ENCODE measurements at places on chromosomes 2 and 18.

GRCh38 chr2:240769096-240769495 is 50.9 kb downstream of the KIF1A start:
- no peak for DNase-seq

GRCh38 chr2:130371723-130372054 is 15.8 kb downstream of the PTPN18 start:
- no peak for DNase-seq

DNA sequence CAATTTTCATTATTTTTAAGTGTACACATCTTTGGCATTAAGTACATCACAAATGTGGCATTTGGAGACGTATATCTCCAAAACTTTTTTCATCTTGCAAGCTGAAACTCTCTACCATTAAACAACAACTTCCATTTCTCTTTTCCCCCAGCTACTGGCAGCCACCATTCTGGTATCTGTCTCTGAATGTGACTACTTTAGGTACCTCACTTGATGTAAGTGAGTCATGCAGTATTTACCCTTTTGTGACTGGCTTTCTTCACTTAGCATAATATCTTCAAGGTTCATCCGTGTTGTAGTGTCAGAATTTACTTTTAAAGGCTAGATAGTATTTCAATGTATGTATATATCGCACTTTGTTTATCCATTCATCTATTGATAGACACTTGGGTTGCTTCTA is 17.0 kb downstream of the BABAM2 start:
- DNase-seq: no peak

- DNase-seq: no peak
Measured at GRCh38 chr2:144730711-144731110, 210.8 kb upstream of the ZEB2 start.

GRCh38 chr2:239380831-239381708 is 19.8 kb downstream of the HDAC4 start:
- DNase-seq: no peak

DNA sequence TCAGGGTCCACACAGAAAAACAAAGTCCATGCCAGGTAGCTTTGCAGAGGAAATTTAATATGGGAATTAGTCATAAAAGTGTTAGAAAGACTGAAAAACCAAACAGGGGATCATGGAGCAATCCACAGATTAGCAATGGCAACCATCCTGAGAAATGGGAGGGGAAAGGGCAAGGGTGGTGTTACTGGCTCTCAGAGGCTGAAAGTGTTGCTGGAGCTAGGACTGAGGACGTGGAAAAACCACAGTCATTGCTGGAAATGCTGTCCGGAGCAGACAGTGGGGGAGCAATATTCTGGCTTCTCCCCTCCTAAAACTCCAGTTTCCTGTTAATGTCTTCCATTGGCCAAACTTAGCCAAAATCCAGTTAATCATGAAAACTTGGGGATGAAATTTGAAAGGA is 172.4 kb downstream of the ZBTB7C start:
- no peak for DNase-seq

DNA sequence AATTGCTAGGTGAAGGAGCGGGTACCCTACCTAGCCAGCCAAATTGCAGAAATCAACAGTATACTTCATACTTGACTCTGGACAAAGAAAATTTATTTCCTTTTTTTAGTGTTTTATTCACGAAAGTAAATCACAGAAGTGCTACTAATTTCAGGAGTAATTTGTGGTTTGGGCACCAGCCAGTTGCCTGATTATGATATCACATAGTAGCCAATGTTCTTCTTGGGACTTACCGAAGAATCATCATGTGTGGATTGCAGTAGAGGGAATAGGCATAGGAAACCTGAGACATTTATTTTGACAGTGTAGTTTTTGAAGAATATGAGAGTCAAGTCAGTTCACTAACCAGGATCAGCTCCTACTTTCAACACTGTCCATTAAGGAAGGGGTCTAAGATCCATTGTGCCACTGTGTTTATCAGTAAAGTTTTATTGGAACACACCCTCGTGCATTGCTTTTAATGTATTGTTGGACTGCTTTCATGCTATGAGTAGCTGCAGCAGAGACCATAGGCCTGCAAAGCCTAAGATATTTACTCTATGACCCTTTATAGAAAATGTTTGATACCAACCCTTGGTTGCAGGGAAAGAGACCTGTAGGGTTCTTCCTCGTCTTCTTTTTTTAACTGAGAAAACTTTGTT is 32.1 kb downstream of the TNFRSF11A start:
- DNase-seq: no peak

DNA sequence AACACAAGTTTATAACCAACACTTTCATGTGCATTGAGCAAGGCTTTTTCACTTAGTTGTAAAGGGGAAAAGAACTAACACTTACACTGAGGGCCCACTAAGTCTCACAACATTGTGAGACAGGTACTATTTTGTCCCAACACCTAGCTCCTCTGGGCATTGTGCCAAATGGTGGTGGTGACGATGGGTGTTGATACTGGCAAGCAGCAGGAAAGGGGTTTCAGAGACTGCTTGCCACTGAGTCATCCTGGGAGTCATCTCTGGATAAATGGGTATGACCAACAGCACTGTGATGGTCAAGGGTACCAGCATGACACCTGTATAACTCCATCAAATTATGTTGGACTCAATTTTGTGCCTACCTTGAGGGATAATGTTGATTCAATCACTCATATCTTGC is 138.8 kb upstream of the ITGA6 start:
- DNase-seq: no peak

GRCh38 chr2:201149064-201149820 is 33.3 kb downstream of the CFLAR start:
- DNase-seq: no peak

- DNase-seq: no peak
Measured at GRCh38 chr2:186130748-186131641, 355.1 kb upstream of the ZC3H15 start.

DNA sequence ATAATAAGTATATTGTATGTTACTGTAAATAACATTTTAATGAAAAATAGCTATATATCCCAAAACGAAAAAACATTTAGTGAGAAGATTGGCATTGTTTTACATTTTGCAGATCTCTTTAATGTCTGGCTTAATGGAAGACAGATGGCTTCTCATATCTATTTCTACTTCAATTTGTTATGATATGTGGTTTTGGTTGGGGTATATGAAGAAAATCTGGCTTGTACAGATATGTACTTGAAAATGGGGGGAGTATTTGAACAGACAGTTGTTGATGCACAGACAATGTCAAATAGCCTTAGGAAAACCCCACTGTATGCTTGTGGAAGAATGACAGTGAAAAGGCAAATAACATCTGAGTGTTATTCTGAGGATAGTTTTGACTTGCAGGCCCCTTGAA is 23.6 kb upstream of the GMCL1 start:
- DNase-seq: no peak

GRCh38 chr2:96273763-96274162 is 7.7 kb downstream of the CIAO1 start:
- no peak for DNase-seq

DNA sequence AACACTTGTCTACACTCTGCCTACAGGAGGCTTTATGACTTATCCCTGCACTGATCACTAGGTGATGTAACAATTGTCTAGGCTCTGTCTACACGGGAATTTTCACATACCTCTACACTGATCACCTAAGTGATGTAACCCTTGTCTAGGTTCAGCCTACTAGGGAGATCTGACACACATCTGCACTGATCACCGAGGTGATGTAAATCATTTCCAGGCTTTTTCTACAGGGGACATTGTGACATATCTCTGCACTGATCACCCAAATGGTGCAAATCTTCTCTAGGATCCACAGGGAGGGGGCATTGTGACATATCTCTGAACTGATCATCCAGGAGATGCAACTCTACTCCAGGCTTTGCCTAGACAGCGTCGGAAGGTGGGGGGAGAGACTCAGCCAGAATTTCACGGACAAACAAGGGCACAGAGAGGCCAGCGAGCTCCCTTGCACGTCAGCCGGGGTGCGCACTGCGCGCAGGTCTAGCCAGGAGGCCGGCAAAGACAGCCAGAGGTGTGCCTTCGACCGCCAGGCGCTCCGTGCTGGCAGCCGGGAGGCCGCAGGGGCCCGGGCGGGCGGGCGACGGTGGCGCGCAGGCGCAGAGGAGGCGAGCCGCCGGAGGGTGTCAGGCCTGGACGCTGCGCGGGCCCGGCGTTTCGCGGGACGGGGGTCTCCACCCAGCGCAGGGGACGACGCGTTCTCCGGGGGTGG is 46.9 kb upstream of the USP14 start:
- peak; percentile 28 for DNase-seq

GRCh38 chr18:71079606-71080005 is 790.8 kb downstream of the SOCS6 start:
- no peak for DNase-seq

GRCh38 chr2:45591073-45591472 is 20.0 kb downstream of the SRBD1 start:
- no peak for DNase-seq

DNA sequence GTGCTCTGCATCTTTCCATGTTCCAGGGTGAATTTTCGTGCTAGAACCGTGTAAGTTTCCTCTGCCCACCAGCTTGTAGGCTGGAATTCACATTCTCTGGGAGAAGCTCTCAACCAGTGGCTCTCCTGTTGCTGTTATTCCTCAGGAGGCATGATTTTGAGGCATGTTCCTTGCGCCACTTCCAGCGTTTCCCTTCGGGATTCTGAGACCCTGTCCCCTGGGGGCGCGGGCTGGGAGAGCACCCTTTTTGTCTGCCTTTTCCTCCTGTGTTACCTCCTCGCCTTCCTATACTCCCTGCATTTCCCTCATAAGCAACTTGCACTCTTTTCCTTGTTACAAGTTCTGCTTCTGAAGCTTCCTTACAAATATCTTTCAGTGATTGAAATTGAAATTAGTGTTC is 156.4 kb downstream of the PTPRM start:
- no peak for DNase-seq

GRCh38 chr2:216775043-216775453 is 79.7 kb upstream of the IGFBP5 start:
- DNase-seq: no peak

DNA sequence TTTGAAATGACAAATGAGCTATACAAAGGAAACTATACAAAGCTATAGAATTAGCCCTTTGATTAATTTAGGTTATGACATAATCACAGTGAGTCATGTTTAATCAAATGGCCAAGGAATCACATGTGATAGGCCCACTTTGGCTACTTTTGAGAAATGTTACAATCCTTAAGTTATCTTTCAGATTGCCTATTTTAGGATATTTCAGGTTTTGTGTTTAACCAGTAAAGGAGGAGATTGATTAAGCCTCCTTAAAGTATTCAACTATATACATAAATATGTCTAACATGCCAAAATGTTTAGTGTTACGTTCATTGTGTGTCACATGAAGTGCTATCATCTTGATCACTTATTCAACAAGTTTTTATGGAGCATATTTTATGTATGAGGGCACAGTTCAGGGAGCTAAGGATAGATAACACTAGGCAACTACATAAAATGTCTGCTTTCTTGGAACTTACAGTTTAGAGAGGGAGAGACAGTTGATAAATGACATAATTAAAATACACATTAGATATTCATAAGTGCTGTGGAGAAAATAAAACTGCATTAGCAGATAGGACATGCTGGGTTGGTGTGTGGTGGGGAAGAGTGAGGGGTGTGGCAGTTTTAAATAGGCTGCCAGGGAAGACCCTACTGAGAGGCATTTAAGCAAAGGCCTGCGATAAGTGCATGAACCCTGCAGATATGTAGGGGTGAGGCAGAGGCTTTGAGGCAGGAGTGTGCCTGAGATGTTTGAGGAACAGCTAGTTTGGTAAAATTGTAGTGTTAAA is 77.2 kb downstream of the LTBP1 start:
- no peak for DNase-seq

DNA sequence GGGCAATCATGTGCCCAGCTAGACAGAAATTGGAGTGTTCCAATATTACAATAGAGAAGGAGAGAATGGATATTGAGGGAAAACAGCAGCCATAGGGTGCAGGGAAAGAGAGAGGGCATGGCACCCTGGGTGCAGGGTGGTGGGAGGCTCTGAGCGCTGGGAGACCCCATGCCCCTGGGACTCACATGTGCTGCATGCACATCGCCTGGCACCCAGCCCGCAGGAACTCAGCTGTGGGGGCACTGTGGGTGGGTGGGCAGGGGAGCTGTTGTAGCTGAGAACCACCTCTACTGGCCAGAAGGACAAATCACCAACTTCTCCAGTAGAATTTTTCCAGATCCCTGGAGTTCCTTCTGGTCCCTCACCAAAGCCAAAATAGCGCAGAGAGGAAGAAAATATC is 7.2 kb upstream of the NEURL3 start:
- no peak for DNase-seq

DNA sequence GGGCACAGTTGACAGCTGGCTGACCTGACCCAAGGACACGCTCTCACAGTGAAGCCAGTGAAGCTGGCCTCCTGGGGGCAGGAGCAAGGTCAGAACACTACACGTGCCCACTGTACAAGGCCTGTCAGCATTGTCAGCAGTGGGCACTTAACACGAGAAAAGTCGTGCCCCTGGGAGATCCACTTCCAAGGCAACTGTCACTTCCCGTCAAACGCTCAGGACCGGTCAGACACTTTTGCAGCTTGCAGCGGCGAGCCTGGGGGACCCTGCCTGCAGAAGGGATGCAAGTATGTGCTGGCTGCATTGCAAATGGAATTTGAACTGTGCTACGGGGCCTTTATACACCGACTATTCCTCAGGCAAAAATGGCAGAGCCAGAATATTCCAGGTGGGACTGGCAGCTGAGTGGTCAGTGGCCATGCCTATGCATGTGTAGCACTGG is 176.2 kb downstream of the BCL2 start:
- DNase-seq: no peak

DNA sequence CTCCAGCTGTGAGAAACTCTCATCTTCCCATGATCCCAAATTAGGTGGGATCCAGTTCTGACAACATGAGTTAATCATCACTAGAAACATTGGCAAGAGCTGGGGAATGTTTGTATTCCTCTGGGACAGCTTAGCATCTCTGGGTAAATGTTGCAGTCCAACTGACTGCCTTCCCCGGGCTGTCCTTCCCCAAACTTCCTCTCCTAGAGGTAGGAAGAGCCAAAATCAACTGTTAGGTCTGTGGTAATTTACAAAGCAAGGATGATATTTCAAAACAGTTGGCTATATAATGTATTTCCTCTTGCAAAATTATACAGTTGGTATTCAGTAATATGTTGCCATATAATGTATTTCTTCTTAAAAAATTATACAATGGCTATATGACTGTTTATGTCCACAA is 148.5 kb downstream of the MGAT5 start:
- DNase-seq: peak; percentile 63

DNA sequence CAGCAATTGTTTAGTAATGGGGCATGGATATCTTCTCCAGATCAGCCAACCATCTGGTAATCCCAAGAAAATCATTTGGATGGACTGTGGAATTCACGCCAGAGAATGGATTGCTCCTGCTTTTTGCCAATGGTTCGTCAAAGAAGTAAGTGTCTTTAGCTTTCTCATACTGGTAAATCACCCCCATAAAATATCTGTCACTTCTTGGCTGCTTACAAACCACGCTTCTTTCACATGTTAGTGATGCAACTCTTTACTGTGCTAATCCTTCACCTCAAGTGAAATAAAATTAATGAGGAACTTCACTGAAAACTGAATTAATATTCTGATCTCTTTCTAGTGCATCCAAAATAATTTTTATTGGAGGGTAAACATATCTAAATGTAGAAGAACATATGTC is 18.9 kb downstream of the CPO start:
- DNase-seq: no peak

- no peak for DNase-seq
Measured at GRCh38 chr2:75186821-75187220, 12.5 kb downstream of the TACR1 start.
